NCI-H524 (cell line): ENCODE measurements at places on chromosomes 7 and 10.

- DNase-seq, result peak; percentile 27
These were observed 722 bp downstream of the MDH2 start for GRCh38 chr7:76048668-76048988.

- DNase-seq, result no peak
These were observed 44.2 kb downstream of the MINDY4 start for GRCh38 chr7:30815388-30815854.

GRCh38 chr10:34184939-34185386 lies 630.1 kb downstream of the PARD3 start:
- DNase-seq, result no peak

GRCh38 chr10:71072823-71073210 lies 139.6 kb upstream of the UNC5B start:
- no peak for DNase-seq

- no peak for DNase-seq
These were observed 39.8 kb upstream of the LANCL2 start for GRCh38 chr7:55325371-55325792.

- peak; percentile 31 for DNase-seq
These were observed 248.9 kb downstream of the FOXP2 start for GRCh38 chr7:114663502-114663901.

DNA sequence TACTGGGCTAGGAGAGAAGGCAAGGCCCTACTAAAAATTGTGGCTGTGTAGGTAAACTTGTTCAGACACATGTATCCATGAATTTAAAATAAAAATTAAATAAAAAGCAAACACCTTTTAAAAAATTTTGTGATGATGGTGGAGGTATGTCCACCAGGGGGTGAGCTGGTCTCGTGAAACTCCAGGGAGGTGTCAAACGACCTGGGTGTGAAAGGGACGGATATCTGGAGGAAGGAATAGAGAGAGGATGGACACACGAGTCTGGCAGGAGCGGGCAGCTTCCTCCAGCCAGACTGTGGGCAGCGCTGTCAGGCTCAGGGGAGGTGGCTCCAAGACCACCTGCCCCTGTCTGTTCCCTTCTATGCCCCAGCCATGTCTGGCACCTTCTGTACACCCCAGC lies 34.8 kb upstream of the DMBT1 start:
- peak; percentile 19 for DNase-seq

GRCh38 chr7:96562966-96563365 lies 146.7 kb downstream of the SEM1 start:
- DNase-seq, result no peak

GRCh38 chr7:82805527-82805960 lies 357.1 kb downstream of the PCLO start:
- DNase-seq, result no peak

DNA sequence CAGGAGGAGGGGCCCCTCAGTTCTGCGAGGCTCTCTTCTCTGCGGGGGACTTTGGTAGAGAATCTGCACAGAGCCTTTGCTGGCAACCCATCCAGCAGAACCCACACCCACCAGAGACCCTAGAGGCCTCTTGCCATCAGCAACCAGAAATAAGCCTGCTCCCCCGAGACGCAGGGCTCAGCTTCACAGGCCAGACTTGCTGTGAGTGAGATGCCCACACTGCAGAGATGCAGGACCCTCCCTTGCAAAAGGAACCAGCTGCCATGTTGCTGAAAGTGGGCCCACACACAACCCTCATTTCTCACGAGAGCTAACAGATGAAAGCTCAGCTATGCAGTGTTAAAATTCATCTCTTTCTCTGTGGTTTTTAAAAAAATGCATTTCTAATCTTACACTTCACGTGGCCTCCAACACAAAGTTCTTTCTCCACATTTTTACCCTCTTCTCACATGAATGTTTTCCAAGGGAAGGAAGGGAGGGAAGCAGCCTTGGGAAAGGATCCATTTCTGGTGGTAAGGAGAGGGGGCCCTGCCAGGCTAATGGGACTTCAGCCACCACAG lies 171.6 kb downstream of the CCDC3 start:
- no peak for DNase-seq

DNA sequence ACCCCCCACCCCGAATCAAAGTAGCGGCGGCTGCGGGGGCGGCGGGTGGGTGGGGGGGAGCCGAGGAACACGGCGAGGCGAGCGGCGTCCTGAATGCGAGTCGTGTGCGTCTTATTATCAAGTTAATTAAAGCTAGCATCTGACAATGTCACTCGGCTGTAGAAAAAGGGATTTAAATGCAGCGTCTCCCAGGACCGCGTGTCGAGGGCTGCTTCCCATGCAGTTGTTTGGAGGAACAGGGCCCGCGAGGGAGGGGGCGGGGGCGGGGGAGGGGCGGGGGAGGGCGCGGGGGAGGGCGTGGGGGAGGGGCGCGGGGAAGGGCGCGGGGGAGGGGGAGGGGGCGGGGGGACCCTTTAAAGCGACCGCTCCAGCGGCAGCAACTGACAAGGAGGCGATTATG lies 2.7 kb upstream of the UNCX start:
- peak; percentile 51 for DNase-seq

GRCh38 chr10:7408291-7409044 lies 2.4 kb downstream of the SFMBT2 start:
- peak; percentile 54 for DNase-seq

GRCh38 chr7:50227726-50228125 lies 76.8 kb upstream of the IKZF1 start:
- DNase-seq, result no peak

- no peak for DNase-seq
These were observed 64.0 kb upstream of the EGR2 start for GRCh38 chr10:62880162-62880561.

DNA sequence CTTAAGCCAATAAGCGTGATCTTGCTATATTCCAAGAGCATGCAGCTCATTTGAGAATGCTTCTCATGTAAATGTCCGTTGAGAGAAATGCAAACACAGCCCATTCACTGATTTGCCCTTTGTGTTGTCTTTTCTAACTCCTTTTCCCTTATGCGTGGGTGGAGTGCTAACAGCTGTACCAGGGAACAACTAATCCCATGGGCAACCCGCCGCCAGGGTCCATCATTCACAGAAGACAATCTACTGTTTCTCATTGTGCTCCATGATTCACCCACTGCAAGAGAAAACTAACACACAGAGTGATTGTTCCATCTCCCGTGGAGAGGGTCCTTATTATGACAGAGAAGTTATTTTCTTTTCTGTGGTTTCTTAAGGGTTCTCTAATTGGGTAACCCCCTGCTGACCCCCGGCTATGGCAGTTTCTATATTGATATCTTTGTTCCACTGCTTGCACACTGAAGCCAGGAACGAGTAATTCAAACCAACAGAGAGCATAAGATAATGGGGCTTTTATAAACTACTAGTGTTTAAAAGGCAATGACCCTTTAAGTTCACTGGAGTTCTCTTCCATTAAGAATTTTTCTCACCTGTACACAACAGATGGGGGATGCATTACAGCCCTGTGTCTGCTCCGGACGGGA lies 298.7 kb downstream of the BAMBI start:
- DNase-seq, result no peak

- no peak for DNase-seq
These were observed 92.1 kb upstream of the DNAJB6 start for GRCh38 chr7:157244516-157245294.
